ENCODE measurements at places on chromosomes 1 and 21.

GRCh38 chr1:160534823-160535605 is 12.0 kb upstream of the SLAMF6 start:
- no peak for DNase-seq

DNA sequence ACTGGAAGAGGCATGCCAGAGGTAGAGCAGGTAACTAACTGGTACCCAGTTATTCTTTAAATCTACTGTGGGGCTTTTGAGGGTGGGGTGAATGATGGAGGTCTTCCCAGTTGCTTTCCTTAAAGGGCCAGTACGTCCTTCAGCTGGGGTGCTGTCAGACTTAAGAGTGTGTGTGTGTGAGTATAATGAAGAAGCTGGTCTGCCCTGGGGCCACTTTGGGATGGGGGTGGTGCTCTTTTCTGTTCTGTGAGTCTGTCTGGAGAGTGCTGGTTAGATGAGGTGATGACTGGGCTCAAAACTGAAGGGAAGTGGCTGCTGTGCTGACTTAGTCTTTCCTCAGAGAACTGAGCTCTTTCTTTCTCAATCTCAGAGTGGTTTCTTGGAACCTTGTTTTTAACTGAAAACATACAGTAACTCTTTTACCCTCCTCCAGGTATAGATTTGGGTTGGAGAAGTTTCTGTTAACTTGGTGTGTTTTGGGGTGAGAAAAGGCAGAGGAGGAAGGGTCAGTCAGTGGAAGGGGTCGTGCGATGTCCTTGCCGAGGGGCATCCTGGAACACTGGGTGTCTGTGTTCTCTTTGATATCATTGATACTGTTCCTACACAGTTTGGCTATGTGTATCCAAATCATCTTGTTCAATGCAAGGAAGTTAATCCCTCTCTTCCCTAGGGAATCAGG is 746 bp downstream of the MACF1 start:
- DNase-seq, result no peak

DNA sequence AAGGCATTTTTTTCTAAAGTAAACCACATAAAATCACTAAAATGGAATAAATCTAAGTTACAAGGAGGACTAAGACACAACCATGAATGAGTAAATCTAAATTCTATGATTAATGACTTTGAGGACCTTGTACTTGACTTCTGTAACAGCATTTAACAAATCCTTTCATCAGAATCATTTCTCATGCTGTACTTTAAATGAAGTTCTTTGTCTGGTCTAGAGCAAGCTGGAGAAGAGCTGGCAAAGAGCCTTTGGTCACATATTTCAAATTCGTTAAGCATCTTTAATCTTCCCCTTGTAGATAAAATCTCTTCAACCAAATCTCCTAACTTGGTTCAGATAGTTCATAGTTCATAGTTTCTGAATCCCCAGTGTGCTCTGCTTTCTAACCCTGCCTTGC is 405.4 kb downstream of the PTPRC start:
- DNase-seq, result no peak

GRCh38 chr1:18992646-18993045 is 36.2 kb upstream of the IFFO2 start:
- DNase-seq, result no peak

DNA sequence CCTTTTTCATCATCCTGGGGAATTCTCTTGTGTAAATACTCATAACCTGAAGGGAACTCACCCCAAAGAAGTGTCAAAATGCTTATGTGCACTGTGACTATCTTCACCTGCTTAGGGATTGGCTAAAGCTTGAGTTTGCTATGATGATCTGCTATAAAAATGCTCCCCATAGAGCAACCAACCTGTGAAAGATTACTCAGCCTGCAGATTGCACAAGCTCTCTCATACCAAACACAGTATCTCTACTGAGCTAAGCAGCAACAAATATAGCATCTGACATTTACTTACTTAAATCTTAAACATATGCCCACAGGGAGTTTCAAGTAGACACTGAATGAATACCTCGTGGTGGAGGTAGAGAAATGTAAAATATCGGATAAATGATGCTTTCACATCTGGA is 725.8 kb downstream of the MRPL39 start:
- DNase-seq, result no peak

- DNase-seq, result no peak
Measured at GRCh38 chr1:222843469-222844410, 28.9 kb downstream of the DISP1 start.

DNA sequence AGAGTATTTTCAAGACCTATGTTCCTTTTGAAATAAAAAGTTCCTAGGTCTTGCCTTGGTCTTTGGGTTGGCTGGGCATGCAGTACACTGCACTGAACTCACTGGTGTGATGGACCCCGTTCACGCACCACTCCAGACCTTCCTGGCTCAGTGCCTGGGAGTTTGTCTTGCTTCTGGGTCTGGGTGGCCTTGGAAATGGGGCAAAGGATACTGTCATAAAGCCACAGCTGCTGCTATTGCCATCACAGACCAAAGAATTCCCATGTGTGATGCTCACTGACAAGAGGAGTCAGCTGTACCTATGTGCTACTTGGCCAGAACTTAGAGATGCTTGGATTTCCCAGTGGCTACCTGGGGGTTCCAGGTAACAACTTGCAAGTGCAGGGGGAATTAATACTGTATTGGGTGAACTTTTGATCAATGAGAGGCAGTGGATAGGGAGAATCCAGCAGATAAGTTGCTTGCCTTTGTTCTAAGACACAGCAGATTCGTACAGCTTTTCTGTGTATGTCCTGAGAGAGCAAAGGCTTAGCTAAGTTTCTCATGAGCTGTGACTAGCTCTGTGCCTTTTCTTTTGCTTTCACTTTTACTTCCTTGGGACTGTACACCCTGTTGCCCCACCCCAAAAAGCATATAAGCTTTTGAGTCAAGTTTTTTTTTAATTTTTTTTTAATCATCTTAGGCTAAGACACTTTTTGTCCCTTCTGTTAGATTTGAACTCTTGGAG is 115.3 kb downstream of the RUNX1 start:
- DNase-seq, result no peak

DNA sequence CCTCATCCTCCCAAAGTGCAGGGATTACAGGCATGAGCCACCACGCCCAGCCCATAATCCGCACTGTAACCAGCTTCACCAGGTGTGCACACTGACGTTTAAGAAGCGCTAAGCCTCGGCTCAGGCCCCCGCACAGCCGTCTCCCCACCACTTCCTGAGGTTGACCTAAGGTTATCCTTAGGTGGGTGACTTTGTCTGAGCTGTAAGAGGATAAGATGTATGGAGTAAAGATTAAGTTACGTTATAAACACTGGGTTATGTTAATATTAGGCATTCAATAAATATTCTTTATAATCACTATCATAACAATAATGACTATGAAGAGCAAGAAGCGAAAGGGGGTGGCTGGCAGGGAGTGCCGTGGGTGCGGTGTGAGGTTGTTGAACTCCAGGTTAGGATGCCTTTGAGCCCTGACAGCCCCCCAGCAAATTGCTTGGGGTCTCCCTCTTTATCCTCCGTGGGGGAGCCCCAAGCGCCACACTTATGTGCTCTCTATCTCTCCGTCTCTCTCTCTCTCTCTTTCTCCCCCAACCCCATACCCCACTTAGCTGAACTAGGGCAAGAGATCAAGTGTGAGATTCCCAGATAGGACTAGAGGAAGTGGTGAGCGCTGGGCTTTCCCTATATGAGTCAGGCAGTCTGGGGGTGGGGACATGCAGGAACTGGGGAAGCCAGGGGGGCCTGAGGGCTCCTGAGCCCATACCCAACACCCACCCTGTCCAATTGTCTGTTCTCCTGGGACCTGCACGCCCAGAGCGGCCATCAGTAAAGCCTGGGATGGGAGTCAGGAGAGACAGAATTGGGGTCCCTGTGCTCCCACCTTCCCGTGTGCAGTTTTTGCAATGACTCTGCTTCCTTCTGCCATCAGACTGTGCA is 7.6 kb downstream of the EFHD2 start:
- DNase-seq, result no peak

- DNase-seq, result no peak
Measured at GRCh38 chr1:232327899-232328298, 302.0 kb downstream of the SIPA1L2 start.

DNA sequence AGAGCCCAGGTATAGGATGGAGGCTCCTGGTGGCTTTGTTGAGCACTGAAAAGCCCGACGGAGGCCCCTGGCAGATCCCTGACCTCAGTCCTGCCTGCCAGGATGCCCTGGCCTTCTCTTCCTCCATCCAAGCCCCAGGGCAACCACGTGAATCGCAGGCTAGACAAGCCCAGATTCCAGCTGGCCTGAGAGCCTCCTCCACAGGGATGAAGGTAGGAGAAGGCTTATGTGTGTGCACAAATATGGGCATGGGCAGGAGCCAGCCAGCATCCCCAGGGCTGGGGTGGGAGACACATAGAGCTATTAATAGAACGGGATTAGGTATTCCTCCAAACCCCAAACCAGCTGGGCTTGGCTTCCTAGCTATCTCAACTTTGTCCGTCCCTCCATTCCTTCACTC is 4.0 kb upstream of the EXTL1 start:
- no peak for DNase-seq

GRCh38 chr1:234730475-234730769 is 120.4 kb upstream of the IRF2BP2 start:
- DNase-seq, result no peak

GRCh38 chr1:172185211-172185610 is 235.3 kb upstream of the C1orf105 start:
- no peak for DNase-seq

- DNase-seq, result no peak
Measured at GRCh38 chr1:47534436-47534835, 96.6 kb downstream of the FOXD2 start.

DNA sequence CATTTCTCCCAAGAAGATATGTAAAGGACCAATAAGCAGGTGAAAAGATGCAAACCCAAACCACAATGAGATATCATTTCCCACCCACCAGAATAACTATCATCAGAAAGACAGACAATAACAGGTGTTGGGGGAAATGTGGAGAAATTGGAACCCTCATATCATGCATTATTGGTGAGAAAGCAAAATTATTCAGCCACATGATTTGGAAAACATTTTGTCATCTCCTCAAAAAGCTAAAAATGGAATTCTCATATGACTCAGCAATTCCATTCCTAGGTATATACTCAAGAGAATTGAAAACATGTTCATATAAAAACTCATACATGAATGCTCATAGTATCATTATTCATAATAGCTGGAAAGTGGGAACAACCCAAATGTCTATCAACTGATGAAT is 25.1 kb upstream of the RNF186 start:
- no peak for DNase-seq

GRCh38 chr1:221823149-221823548 is 81.3 kb upstream of the DUSP10 start:
- no peak for DNase-seq

DNA sequence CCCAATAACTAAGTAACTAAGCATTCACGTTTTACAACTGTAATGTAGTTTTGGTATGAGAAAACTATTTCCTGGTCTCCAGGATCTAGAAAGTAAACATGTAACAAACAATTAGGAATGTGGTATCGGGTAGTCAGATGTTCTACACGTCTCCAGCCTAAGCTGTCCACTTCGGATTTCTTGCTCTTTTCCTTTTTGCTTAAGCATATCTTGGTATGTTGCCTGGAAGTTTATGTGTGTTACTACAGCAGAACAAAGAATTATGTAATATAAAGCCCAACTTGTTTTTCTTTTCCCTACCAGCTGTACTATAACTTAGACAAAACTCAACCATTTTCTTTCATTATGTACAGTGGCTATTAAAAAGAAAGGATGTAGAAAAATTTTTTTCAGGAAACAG is 20.4 kb upstream of the WARS2 start:
- no peak for DNase-seq

- DNase-seq, result no peak
Measured at GRCh38 chr1:238558746-238559145, 668.0 kb upstream of the ZP4 start.

GRCh38 chr1:60245324-60245723 is 171.8 kb upstream of the C1orf87 start:
- no peak for DNase-seq

GRCh38 chr21:45574691-45575090 is 32.5 kb upstream of the SLC19A1 start:
- no peak for DNase-seq

DNA sequence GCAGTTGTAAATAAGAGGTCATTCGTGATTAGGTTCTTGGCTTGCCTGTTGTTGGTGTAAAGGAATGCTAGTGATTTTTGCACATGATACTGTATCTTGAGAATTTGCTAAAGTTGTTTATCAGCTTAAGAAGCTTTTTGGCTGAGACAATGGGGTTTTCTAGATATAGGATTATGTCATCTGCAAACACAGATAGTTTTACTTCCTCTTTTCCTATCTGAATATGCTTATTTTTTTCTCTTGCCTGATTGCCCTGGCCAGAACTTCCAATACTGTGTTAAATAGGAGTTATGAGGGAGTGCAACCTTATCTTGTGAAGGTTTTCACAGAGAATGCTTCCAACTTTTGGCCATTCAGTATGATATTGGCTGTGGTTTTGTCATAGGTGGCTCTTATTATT is 576.1 kb upstream of the RGS18 start:
- DNase-seq, result no peak

DNA sequence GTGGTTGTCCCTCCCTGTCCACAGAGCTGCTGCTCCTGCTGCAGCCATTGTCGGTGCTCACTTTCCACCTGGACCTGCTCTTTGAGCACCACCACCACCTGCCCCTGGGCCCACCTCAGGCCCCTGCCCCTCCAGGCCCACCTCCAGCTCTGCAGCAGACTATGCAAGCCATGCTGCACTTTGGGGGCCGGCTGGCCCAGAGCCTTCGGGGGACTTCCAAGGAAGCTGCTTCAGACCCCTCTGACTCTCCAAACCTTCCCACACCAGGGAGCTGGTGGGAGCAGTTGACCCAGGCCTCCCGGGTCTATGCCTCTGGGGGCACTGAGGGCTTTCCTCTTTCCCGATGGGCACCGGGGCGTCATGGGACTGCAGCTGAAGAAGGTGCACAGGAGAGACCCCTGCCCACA is 5.9 kb downstream of the RUSC1 start:
- no peak for DNase-seq

DNA sequence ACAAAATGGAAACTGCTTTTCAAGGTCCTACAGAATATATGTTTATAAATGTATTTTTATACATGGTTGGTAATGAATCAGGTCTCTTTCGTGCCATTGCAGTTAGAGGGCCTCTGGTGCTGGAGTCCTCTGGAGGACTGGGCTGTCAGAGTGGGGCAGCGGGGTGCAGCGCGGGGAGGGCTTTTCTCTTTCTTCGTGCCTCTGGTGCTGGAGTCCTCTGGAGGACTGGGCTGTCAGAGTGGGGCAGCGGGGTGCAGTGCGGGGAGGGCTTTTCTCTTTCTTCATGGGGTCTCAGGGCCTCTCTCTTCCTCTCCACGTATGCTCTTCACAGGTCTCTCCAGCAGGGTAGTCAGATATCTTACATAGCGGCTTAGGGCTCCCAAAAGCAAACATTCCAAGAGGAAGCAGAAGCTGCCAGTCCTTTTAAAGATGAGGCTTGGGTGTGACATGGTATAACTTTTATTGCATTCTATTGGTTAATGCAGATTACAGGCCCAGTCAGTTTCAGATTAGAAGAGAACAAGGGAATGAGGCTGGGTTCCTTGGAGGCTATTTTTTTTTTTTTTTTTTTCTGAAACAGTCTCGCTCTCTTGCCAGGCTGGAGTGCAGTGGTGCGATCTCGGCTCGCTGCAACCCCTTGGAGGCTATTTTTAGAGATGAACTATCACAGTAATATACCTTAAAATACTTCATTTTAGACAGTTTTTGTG is 13.1 kb downstream of the SDCCAG8 start:
- no peak for DNase-seq

GRCh38 chr1:89746424-89747149 is 74.2 kb upstream of the LRRC8D start:
- no peak for DNase-seq

- no peak for DNase-seq
Measured at GRCh38 chr1:218705391-218705790, 360.3 kb downstream of the TGFB2 start.

- no peak for DNase-seq
Measured at GRCh38 chr1:203145321-203146041, 18.0 kb downstream of the ADORA1 start.

All from HEK293T (cell line).